GM12865 (cell line): ENCODE measurements at places on chromosomes 12 and 14.

GRCh38 chr12:21774358-21775132, at the start of gene KCNJ8:
Gene KCNJ8, minus strand, starts transcription at chr12:21774706. Its CDS starts 1,090 bp downstream, at chr12:21773616.
- DNase-seq = no peak

- no peak for DNase-seq
Observed at GRCh38 chr14:87030197-87030596, 962.8 kb downstream of the GALC start.

DNA sequence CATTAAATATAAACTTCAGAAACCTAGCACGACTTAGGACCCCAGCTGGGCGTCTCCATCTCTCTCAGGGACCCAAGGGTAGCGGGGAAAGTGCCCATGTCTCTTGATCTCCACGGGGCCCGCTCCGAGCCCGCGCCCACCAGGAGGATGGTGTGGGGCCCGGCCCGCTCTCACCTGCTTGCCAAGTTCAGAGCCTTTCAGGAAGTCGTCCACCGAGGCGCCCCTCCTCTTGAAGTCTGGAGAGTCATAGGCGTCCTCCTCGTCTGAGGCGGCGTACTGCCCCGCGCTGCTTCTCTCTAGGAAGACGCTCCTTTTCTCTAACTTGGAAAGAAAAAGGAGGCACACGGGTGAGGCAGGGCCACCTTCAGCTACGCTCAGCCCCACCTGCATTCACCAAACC, 96.9 kb downstream of the PIWIL1 start:
- no peak for DNase-seq

GRCh38 chr12:116152268-116152667, 125.2 kb downstream of the MED13L start:
- peak; percentile 33 for DNase-seq

DNA sequence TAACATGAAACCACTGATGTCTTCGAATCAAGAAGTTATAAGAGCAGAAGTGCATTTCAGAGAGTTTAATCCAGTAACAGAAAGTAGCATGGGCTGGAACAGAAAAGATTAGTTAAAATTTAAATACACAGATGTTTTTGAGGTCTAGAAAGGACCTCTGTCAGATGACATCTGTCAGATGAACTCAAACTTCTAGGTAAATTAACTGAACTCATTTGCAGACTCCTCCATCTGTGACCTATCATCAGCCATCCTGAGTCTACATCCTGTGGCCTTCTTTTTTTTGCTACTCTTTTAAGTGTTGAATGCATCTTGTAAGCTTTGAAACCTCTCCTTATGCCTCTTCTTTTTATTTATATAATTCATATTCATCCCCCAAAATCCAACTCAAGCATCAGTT, 53.3 kb downstream of the C2CD5 start:
- no peak for DNase-seq

DNA sequence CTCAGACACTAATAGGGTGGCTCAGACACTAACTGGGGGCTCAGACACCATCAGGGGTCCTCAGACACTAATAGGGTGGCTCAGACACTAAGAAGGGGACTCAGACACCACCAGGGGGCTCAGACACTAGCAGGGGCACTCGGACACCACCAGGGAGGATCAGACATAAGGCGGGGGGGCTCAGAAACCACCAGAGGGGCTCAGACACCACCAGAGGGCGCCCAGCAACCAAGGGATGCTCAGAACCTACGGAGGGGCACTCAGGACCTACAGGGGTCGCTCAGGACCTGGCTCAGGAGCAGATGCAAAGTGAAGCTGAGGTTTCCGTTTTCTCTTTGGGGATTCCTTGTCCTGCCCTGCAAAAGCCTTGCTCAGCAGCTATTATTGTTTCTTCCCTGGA, 448.5 kb downstream of the TMEM121 start:
- DNase-seq = peak; percentile 71

GRCh38 chr14:88910386-88910785, 85.9 kb downstream of the TTC8 start:
- DNase-seq = no peak

DNA sequence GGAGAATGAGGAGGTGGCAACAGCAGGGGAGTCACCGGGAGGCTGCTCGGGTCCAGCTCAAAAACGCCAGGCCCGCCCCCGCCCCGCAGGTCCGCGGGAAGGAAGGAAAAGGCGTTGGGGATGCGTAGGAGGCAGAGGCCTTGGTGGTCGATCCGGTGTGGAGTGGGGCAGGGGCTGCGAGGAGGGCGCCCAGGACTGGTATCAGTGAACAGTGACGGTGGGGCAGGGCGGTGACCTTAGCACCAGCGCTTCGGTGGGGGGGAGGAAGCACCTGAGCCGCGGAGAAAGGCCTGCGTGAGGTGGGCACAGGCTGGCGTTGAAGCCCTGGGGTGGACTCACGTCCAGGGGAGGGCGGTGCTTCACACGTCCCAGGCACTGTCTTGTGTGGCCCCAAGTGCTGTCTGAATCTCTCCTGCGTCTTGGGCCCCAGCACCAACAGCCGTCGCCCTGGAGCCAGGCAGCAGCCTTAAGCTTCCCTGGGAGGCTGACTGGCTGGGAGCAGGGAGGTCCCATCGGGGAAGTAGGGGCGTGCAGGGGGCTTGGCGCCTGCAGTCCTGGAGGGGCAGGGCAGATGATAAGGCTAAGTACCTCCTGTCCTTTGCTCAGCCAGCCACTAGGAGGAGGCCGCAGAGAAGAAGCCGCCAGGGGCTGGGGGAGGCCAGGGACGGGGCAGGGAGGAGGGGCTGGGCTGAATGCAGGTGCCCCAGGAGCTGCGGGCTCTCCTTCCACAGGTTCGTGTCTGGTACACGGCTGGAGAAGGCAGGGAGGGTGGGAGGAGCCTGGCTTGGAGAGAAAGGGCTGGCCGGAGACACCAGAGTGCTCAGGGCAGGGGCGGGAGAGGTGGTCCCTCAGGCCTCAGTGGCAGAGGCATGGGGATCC, 26.5 kb downstream of the ZBTB42 start:
- DNase-seq = peak; percentile 37

DNA sequence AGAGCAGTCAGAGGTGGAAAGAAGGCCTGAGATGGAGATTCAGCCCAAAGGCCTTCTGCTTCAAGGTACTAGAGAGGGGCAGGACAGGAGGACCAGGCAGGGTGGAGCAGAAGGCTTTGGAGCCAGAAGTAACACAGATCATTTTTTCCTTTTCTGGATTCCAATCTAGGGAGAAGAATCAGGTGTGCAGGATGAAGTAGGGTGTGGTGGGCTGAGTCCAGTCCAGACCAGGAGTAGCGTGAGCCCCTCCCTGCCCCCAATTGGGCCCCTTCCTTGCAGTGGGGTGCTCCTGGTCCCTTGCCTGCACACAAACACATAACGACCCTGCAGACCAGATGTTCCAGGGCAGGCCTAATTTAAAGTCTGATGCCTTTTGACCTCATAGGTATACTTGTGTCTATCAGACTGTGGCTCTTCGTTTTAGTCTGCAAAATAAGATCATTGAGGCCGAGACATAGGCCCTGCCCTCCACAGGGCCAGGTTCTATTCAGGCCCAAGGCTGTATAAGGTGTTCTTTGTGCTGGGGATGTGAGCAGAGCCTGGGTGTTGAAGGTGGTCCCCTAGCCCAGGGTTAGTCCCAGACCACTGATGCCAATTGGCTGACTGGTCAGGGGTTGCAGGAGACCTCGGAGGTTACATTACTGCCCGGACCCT, 1.0 kb upstream of the NYNRIN start:
- no peak for DNase-seq

GRCh38 chr14:56753396-56753795, 56.9 kb downstream of the OTX2 start:
- DNase-seq = no peak

GRCh38 chr14:102693006-102693755, 84.1 kb upstream of the TRAF3 start:
- DNase-seq = no peak

GRCh38 chr12:85833579-85833978, 2.6 kb downstream of the RASSF9 start:
- DNase-seq = no peak

- no peak for DNase-seq
Observed at GRCh38 chr12:75208856-75209811, 505 bp downstream of the KCNC2 start.

DNA sequence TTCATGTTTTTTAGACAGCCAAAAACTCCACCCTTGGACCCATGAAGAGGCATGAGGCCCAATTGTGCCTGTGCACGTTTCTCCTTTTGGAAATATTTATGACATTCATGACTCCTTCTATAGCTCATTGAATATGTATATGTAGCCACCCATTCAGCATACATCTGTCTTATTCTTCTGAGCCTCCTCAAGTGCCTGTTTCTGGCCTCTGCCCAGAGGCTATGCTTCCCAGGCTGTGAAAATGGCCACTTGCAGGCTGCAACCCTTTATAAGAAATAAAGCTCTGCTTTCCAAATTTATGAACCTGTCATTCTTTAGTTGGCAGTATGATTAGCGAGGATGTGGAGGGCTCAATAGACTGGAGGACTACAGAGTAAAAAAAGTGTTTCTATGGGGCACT, 35.3 kb downstream of the TSPAN19 start:
- DNase-seq = no peak

- no peak for DNase-seq
Observed at GRCh38 chr12:82648259-82648909, 38.3 kb upstream of the TMTC2 start.

DNA sequence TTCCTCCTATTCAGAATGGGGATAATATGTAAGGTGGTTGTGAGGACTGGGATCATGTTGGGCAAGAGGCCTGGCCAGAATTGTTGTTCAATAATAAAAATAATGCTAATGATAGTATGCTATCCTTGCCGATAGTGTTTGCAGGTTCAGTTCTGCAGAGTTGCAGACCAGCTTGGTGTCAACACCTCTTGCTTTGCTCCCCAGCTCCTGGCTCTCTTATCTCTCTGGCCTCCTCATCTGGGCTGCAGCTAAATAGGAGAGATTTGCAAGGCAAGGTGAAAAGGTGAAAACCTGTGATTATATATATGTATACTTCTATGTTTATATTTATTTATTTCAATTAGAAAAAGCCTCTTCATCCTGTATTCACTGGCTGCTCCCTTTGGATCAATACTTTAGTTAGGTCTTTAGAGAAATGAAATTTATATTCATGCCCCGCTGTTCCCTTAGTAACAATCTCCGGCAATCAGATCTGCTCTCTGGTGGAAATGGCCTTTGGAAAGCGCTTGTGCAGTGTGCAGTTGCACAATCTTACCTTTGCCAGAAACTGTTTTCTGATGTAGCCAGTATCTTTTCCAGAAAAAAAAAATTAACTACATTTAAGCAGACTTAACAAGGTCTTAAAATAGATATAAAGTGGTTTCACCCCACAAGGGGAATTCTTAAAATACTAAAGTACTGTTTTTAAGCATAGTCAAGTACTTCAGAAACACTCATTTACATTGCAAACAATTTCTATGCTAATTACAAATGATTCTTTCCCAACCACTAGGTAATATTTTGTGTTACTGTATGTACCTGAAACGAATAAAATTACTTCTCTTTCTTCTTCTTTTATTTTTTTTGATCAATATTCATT, 19.1 kb upstream of the ACVR1B start:
- DNase-seq = no peak

GRCh38 chr14:92539419-92539818, 25.8 kb downstream of the RIN3 start:
- DNase-seq = no peak

- DNase-seq = no peak
Observed at GRCh38 chr12:45915405-45915804, 75.0 kb downstream of the SCAF11 start.

DNA sequence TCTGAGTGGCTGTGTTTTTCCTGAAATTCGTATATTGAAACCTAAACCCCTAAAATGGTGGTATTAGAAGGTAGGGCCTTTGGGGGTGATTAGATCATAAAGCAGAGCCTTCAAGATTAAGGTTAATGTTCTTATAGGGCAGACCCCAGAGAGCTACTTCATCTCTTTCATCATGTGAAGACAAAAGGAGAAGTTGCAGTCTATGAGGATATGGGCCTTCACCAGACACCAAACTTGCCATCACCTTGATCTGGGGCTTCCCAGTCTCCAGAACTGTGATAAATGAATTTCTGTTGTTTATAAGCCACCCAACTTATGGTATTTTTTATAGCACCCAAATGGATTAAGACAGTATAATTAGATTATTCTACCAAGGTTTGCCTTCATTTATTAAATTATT, 275.0 kb upstream of the ATP2B1 start:
- DNase-seq = no peak

DNA sequence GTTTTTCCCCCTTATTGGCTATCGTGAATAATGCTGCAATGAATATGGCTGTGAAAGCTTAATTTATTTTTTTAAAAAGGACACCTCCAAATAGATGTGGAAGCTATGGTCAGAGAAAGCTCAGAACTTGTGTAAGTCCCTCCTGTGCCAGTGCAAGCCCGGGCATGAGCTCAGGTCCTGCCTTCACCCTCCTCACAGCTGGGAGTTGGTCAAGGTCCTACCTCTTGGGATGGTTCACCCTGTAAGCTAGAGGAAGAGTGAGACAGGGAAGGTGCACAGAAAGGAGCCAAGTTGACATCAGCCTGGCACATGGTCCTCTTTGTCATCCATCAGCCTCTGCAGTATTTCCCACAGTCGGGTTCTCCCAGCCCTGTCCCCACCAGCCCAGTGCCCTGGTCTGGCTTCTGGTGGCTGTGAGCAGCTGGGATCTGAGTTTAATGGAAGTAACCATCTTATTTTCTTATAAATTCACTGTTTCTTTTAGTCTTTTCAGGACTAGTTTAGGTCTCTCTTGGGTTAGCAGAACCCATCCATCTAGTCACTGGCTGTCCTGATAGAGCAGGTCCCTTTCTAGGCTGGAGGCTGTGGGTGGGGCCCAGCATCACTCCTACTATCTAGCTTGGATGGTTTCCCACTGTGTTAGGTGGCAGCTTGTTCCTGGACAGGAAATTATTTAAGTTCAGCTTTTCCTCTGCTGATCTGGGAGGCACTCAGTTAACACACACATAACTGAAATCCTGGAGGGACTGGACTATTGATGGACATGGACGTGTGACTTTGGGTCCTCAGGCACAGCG, 11.8 kb upstream of the PLEKHG3 start:
- DNase-seq = no peak

- no peak for DNase-seq
Observed at GRCh38 chr14:31038521-31039166, 12.5 kb upstream of the STRN3 start.

DNA sequence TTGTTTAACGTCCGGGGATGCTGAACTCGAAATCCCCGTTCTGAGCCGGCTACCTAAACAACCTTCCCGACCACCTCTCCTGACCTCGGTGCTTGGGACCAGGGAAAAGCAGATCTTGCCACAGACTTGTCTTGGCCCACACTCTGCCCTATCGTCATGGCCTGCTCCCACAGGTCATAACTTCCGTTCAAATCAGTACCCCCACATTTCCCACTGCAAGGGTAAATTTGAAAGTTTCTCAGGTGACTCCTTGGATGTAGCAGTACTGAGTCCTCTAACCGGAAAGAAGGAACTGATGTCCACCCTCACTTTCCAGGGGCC, 612 bp upstream of the RBM23 start:
- DNase-seq = no peak

DNA sequence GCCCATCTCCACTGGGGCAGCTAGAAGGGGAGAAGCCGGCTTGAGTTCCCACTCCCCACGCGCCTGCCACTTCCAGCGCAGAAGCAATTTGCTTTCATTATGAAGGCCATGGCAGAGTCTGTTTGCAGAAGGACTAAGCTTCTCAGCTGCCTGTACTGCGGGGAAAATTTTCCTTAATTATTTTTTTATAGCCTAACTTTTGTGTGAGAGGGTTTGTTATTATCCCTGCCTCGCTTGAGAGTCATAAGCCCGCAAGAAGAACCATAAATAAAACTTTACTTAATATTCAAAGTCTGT, 56.0 kb upstream of the DLK1 start:
- no peak for DNase-seq
